ENCODE measurements at places on chromosomes 2 and 18.
A peak's percentile ranks its signal among the peaks of the same experiment; 100 is the strongest.

DNA sequence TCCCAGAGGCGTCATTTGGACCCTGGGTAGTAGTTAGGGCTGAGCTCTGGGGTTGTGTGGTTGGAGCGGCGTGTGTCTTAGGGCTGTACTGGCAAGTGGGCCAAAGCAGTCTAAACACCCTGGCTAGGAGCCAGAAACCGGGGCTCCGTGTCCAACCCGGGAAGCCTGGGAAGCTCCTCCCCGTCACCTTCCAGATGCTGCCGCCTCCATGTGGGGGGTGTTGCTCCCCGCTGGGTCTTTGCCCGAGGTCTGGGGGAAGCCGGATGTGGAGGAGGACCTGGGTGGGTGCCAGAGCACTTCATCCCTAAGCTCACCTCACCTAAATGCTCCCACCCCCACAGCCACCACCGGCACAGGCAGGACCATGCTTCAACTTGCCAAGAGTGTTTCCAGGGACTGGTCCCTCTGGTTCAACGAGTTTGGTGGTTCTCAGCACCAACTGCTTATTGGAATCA, 25.4 kb downstream of the TET3 start:
- peak; percentile 91 for DNase-seq

DNA sequence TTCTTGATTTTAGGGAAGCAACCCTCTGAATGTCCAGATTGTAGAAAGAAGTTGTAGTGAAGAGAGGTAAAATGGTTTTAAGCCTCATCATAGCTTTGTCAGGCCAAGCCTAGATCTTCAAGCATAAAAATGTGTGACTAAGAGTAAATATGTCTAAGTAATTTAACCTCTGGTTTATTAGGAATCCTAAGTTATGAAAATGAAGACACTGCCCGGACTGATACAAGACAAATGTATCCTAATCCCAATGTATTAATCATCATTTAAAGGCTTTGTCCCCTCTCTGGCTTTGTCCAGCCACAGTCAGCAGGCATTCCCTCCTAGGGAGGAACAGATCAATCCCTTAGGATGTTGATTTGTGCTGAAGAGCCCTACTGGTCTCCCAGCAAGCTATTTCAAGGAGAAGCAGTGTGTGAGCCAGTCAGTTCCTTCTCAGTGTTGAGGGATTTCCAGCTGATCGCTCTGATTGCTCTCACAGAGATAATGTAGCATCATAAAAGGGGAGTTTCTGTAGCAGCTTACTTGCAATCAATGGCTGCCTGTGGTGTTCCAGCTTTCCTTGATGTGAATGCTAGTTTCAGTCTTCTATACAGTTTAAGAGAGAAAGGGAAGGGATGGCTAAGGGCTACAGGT, 796.1 kb downstream of the EPHA4 start:
- no peak for DNase-seq

DNA sequence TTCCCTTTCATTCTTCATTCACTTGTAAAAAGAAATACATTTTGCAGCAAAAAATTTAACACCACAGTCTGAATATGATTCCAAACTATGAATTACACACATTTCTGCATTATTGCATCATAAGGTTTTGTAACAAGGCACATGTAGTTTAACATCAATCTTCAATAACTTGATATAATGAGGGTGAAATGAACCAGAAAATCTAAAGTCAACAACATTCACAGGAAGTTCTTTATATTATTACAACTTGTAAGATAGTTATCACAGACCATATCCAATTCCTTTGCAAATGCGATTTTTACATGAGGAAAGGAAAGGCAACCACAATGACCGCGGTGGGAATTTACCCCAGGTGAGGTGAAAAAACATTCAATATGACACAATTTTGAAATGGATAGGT, 213.3 kb downstream of the NAPG start:
- no peak for DNase-seq

DNA sequence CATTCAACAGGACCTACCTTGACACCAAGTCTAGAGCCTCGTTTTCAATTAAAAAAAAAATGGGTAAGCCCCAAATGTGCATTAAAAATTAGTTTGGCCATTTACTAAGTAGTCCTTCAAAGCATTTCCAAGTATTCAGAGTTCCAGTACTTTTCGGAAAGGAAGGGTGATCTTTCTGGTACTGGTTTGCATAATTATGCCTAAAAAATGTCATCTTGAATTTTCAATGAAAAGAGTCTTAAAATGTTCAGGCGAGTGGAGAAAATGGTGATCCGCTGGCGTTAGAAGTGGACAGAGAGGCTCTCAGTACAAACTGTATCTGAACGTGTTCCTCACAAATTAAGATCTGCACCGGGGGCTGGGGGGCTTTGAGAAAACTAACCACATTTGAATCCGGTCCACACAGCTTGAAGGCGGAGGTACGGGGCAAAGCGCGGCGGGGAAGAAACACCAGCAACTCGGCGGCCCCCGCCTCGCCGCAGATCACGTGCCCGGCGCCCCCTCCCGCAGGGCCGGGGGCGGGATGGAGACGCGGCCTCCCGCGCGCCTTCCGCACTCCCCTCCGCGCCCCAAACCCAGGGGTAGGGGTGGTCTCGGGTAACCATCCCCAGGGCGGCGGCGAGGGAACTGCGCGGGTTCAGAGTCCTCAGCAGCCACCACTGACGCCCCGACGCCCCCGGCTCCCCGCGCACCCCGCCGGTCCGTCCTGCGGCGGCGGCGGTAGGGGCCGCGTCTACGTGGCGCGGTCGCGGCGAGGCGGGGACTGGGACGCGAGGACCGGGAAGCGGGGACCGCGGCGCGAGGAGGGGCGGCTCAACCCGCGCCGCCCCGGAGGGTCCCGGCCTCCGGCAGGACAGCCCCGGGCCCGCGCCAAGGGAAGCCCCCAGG, 564 bp downstream of the LPIN2 start:
- no peak for DNase-seq

- DNase-seq, result no peak
These were observed 5.8 kb downstream of the DNMT3A start for GRCh38 chr2:25335971-25336370.

- DNase-seq, result no peak
These were observed 212.1 kb downstream of the TTC32 start for GRCh38 chr2:19689646-19690168.

GRCh38 chr2:143261986-143262385, 132.8 kb downstream of the ARHGAP15 start:
- no peak for DNase-seq

All from epithelial cell of prostate (primary cell).